ENCODE measurements at places on chromosomes 13 and 19.

DNA sequence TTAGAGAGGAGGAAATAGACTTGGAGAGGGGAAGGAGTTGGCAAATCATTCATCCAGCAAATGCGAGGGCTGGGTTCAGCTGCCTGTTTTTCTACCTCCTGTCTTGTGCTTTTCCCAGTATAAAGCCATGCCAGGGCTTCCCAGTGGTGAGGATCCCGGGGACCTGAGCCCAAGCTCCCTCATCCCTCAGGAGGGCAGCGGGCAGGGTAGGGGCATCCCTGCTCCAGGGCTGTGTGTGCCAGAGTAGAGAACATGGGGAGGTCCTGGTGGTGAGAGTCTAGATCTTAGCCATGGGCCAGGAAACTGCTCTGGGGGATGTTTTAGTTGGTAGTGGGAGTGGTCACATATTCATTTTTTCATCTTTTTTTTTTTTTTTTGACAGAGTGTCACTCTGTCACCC, 43.6 kb downstream of the GPR12 start:
- DNase-seq = no peak

DNA sequence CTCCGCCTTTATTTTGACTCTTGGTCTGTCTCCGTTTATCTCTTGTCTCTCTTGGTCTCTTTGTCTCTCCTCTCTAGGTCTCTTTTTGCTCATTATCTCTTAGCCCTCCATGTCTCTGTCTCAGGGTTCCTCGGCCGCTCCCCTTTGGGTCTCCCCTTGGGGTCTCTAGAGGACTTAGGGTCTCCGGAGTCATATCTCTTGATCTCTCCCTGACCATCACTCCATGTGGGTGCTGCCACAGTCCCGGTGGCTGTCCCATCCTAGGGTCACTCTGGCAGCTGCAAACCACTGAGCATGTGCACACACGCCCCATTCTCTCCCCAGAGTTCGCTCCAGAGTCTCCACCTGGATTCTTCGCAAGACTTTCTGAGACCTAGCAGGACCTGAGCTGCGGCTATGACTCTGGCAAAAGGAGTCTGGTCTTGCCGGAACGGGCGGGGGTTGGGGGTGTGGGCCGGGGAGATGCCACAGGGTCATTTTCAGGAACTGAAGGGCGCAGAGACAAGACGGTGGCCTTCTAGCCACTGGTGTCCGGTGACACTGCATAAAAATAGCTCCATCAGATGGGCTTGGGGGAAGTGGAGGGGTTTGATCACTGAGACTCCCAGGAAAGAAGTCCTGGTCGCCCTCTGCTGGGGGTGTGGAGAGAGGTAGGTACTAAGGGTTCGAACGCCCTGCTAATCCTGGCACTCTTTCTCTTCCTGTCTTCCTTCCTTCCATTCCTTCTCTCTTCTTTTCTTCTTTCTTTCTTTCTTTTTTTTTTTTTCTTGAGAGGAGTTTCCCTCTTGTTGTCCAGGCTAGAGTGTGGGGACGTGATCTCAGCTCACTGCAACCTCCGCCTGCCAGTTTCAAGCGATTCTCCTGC, 1.2 kb upstream of the KCNA7 start:
- no peak for DNase-seq

DNA sequence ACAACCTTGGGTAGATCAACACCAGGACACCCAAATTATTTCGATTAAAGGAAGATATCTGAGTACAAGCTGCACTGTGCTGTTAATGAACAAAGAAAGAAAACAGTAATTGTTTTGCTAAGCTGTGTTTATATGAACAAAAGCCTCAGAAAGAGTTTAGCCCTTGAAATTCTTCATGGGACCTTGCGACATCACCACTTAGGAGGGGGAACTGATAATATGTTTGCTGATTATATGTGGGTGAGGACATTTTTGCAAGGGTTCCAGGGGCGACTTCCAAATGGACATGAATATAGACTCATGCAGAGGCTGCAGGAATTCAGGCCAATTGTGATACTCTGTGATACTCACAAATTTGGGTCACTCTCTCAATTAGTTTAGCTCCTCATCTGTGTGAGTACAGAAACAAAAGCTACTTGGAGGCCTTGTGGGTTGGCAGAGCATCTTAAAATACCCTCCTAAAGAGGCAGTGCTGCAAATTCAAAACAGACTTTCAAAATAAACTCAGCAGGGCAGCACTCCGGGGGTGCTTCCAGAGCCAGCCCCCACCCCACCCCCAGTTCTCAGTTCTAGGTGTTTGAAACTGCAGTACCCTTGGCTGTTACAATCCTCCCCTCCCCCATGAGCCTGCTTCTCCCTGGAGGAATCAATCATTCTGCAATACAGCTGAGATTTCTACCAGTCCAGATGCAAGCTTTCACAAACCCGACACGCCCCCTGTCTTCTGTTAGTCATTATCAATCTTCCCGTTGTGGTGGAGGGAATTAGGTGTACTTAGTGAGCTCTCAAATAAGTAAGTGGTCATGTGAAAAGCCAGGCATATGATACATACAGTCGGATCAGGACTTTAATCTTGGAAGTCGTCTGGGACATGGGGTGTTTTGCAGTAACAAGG, 97.0 kb upstream of the MBNL2 start:
- peak; percentile 94 for DNase-seq

GRCh38 chr13:43145534-43146196, 122.3 kb downstream of the DNAJC15 start:
- DNase-seq = no peak

- peak; percentile 74 for DNase-seq
Observed at GRCh38 chr13:37534181-37534580, 64.4 kb downstream of the POSTN start.

DNA sequence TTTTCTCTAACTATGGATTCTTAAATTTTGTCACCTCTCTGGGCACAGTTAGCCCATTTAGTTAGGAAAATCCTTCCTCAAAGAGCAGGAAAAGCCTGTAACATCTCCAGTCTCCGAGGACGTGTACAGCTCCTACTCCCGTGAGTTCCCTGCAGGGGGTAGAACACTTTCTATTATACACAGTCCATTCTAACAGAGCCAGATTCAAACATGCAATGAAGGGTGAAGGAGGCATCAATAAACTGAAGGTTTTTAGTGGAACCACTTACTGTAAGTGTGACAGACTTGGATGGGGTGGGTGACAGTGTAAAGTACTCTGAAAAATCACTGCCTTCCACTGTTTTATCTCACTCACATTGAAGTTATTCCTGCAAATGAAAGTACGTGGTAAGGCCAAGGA, 204.7 kb upstream of the DACH1 start:
- no peak for DNase-seq

DNA sequence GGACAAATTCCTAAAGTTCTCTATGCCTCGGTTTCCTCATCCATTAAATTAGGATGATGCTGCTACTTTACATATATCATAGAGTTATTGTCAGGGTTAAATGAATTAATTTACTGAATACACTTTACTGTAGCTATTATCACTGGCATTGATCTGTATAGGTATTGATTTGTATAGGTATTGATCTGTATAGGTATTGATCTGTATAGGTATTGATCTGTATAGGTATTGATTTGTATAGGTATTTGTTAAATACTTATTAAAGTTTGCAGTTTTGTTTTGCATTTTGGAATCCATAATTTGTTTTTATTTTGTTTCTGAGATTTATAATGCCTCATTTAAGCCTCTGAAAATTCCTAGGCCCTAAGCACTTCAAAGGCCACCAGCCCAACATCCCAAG, 2.4 kb upstream of the PPP2R1A start:
- DNase-seq = no peak

DNA sequence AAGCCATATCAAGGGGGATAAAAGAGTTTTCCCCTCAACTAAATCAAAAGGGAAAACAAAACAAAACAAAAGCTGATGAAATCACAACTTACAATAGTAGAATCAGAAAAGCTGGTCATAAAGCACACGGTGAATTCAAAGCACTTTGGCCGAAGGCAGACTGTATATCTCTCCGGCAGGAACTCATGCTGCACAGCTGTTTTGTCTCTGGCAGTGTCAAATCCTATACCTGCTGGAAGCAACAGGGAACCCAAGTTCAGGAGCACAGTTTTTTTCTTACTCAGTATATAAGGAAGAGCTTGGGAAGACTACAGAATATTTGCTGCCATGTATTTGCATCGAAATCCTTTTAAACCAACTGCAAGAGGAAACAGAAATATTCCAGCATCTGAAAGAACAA, 213.7 kb downstream of the RFC3 start:
- DNase-seq = no peak

DNA sequence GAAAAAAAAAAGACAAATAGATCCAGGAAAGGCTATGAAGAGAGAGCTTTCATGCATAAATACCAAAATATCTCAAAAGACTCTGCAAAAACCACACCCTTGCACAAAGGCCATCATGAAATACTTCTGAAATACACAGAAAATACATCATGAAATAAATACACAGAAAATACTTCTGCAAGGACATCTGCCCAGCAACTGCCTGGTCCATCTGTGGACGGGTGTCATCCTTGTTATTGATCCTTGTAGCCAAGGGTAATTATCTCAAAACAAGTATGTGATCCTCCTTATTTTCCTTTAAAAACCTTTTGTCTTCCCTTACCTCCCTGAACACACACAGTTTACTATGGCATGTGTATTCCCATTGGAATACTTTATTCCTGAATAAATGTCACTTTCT, 6.9 kb downstream of the USPL1 start:
- no peak for DNase-seq

DNA sequence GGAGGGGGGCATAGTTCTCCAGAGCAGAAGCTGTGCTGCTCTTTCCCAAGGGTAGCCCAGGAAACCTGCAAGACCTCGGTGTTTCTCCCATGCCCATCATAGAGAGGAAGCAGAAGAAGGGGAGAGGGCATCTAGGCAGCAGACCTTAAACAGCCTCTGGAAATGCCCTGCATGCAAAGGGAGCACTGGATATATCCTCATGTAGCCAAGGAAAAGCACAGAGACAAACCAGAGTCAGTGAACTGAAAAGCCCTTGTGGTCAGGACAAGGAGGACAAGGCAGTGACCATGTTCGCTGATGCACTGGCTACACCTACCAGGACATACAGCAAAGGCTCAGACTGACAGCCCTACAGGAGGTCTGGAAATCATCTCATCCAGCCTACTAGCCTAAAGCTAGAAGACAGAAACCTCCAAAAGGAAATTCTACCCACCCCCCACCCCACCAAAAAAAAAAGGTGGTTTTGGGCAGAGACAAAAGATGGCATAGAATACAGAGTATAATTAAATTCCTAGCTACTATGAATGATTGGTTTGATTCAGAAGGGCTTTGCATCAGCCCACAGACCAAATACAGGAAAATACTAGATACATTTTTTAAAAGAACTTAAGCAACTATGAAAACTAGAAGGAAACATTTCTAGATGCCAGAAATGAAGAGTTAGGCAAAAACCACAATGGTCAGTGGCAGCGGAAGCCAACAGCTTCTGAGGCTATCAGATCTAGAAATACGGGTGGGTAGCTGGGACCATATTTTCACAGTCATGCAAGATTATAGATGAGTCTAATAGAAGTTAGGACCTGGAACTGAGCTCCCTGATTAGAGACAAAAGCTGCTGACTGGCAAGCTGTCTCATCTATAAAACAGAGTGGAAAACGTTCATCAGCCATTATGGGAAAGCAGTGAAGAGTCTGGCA, 4.4 kb upstream of the TBC1D4 start:
- no peak for DNase-seq

DNA sequence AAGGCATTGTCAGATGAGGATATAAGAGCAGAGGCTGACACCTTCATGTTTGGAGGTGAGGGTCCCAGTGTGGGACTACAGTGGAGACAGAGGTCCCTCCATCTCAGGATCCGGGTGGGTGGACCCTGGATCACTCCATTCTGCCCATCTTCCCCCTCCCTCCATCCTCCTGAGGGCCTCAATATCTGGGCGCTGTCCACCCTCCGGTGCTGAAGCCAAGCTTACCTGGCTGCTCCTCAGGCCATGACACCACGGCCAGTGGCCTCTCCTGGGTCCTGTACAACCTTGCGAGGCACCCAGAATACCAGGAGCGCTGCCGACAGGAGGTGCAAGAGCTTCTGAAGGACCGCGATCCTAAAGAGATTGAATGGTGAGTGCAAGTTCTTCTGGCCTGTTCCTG, 11.9 kb downstream of the CYP4F12 start:
- no peak for DNase-seq
